ENCODE measurements at places on chromosomes 2 and 18.

GRCh38 chr2:59658906-59659635 is 894.4 kb downstream of the BCL11A start:
- no peak for DNase-seq

GRCh38 chr18:24189007-24189528 is 50.2 kb downstream of the CABYR start:
- no peak for DNase-seq

GRCh38 chr18:69882965-69883668 is 64.6 kb downstream of the CD226 start:
- DNase-seq: no peak

- DNase-seq: no peak
Observed at GRCh38 chr18:63157293-63158011, 162.1 kb downstream of the BCL2 start.

Measured in T-helper 1 cell (primary cell).